ENCODE measurements at places on chromosomes 5 and 9. TPM values are rescaled to one million over a fixed set of nuclear protein-coding genes. Genes with fewer than 3 reads are reported as not detected.

The STING1 gene
- total RNA-seq = 14.2 TPM

- no peak for DNase-seq
Measured at GRCh38 chr5:141573489-141574121, 45.2 kb downstream of the DIAPH1 start.

DNA sequence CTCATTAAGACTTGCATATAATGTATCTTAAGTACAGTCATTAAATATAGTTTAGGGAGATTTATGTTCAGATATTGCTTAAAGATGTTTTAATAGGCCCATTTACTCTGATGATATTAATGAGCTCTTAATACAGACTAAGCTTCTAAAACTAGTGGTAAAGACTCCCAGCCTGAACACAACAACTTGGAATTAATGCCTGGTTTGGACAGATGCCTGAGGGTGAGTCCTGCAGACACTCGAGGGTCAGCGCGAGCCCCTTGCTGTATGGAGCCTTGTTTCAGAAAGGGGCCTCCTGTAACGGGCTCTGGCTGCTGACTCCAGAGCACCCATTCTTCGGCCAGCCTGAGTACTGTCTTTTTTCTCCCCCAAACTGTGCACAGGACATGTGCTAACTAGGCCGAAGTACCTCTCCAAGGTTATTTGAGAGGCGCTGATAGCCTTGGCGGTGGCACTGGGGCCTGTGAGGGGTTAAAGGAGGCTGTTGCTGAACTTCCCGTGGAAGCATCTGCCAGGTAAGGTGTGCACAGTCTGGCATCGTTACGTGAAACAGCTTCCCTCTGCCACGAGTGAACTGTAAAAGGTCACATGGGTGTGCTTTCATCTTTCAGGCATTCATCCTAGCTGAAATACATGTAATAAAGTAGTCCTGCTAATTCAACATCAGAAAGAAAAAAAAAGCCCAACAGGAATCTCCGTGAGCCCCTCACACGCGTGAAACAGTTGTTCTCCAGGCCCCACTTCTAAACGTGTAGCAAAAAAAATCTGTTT, 113.4 kb downstream of the MVB12B start:
- DNase-seq = no peak

GRCh38 chr9:112642126-112642525, 75.8 kb downstream of the INIP start:
- DNase-seq = no peak

GRCh38 chr5:114118511-114118910, 243.4 kb upstream of the KCNN2 start:
- no peak for DNase-seq

DNA sequence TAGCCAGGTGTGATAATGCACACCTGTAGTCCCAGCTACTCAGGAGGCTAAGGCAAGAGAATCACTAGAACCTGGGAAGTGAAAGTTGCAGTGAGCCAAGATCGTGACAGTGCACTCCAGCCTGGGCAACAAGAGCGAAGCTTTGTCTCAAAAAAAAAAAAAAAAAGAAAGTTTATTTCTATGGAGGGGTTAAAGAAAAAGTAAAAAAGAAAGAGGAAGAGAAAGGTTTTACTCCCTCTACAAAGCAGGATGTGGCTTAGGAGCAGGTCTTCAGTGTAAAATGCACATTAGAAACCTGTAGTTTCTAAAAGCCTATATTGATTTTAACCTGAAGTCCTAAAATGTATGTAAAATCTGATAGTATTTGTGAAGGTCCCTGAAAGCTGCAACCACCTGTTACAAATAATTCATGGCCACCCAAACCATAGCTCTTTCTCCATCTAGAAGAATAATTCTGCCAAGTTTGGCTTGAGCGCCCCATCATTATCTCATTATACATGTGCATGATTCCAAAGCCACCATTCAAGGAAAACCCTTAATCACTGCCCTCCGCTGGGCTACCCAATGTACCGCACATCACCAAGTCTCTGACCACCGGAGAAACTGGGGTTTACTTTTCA, 3.4 kb downstream of the FNBP1 start:
- no peak for DNase-seq

The IL7R gene
- 10.6 TPM for total RNA-seq

The BARHL1 gene
- total RNA-seq = not detected

DNA sequence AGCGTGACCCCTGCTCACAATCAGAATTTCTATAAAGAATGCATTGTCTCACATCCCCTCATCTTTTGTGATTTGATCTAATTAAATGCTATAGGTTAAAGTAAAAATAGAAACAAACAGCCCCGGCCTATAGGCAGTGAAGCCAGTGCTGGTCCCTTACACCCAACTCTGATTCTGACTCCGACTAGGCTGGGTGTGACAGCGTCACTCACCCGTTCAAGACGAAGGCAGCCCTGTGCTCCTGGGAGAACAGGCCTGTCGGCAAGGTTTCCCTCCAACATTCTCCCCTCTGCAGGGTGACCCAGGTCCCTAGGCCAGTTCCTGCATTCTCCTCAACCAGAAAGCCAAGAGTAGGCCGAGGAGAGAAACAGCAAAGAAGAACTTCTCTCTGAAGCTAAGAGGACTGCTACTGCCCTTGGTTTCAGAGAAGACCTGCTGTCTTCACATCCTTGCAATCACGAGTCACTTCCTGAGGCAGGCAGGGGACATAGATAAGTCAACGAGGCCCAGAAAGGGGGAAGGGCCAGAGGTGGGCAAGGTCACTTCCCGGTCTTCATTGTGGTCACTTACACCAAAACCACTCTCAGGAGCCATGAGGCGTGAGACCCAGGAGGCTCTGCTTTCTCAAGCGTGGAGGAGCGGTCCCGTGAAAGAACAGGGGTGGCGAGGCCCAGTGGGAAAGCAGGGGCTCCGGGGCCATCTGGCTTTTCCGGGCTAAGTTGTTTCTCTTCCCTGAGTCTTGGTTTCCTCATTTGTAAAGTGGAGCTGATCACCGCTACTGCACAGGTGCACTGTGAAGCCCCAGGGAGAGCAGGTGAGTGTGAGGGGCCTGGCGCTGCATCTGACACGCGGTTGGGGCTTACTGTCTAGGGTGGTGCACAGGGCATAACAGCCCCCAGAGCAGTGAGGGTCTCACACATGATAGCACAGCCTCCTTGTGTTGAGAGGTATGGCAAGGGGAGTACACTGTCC, 200.8 kb downstream of the CRB2 start:
- DNase-seq = no peak

GRCh38 chr9:76400534-76401096, 6.4 kb upstream of the RFK start:
- DNase-seq = peak; percentile 20

- DNase-seq = no peak
Measured at GRCh38 chr5:179268966-179269693, 76.1 kb downstream of the ADAMTS2 start.

- DNase-seq = peak; percentile 89
Measured at GRCh38 chr5:168712280-168712924, 133.2 kb upstream of the PANK3 start.

DNA sequence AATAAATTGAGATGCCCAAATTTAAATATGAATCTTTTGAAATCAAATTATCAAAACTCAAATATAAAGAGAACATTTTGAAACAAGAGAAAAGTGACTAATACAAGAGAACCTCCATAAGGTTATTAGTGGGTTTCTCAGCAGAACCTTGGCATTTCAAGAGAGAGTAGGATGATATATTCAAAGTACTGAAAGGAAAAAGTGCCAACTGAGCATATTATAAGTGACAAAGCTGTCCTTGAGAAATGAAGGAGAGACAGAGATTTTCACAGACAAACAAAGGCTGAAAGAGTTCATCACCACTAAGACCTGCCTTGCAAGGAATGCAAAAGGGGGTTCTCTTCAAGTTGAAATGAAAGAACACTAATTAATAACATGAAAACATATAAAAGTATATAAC, 366.0 kb downstream of the HINT1 start:
- DNase-seq = no peak

GRCh38 chr5:144276034-144276822, 105.6 kb downstream of the KCTD16 start:
- peak; percentile 23 for DNase-seq

DNA sequence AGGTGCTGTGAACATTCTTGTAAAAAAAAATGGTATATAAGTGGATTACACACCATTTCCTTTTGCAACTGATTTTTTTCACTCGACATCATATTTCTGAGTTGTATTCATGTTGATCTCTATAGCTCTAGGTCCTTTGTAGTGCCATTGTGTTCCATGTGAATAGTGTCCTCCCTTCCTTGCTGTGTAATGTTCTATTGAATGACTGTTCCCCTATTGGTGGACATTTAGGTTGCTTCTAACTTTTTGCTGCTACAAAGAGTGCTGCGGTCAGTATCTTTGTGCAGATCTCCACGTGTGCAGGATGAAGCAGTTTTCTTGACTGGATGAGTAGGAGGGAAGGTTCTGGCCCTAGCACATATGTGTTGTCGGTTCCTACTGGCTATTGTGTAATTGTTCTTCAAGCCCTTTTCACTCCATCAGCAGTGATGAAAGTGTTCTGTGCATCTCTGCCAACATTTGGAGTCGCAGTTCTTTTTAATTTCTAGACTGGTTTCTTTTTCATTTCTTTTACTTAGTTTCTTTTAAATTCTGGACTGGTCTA, 20.2 kb downstream of the DAB2IP start:
- DNase-seq = no peak

DNA sequence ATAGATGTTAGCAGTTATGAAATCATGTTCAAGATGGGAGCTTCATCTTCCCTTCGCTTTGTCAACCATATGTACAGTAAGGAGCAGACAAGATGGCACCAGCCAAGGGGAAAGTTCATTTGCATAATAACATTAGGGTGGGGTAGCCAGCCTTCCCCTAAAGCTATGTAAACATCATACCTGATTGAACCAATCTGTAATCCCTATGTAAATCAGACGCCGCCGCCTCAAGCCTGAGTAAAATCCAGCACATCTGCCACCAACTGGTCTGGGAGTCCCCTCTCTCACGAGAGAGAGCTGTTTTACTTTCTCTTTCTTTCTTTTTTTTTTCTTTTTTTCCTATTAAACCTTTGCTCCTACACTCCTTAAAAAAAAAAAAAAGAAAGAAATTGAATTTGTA, 30.8 kb upstream of the REEP2 start:
- DNase-seq = peak; percentile 18

DNA sequence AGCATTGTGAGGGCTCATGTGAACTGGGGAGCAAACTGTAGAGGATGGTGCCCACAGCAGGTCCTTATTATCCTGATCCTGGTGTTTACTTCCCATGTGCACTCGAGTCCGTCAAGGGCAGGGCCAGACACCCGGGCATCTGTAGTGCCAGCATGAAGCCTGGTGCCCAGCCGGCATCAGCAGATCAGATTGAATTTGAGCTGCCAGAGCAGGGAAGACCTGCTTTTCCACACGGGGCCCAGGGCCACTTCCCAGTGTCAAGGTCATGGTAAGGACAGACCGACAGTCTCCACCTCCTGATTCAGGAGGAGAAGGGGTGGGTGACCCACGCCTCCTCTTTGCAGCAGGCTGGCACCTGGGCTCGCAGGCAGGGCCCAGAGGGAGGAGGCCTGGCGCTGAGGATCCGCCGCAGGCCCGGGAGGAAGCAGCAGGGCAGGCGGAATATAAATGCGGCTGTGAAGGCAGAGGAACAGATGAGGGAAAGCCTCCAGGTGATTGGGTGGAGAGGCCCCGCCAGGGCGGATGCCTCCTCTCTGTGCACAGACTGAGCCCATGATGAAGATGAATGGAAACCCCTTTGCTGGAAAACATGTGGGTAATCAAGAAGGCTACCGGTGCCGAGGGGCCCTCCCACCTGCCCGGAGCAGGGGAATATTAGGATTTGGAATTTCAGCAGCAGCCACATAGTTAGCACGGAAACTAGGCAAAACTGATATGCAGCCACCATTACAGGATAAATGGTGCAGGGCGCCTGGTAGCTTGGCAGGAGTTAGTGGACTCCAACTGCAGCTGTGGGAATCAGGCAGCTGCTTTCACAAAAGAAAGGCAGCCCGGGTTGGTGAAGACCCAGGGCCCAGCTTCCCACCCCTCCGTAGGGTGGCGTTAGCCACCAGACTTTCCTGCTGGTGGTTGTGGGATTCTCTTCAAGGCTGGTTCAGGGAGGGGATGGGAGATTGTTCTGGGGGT, 114.9 kb downstream of the GAPVD1 start:
- DNase-seq = no peak

The MARCOL gene
- not detected for total RNA-seq

The CATSPER3 gene
- 0.08 TPM for total RNA-seq

GRCh38 chr9:116280529-116280928, 126.9 kb downstream of the PAPPA start:
- DNase-seq = peak; percentile 40

The SPINK13 gene
- total RNA-seq = not detected

The OXCT1 gene
- 15.3 TPM for total RNA-seq

The PLCXD3 gene
- total RNA-seq = 0.02 TPM

The OBP2B gene
- total RNA-seq = not detected

- DNase-seq = no peak
Measured at GRCh38 chr9:94611638-94612068, 18.0 kb upstream of the FBP2 start.

DNA sequence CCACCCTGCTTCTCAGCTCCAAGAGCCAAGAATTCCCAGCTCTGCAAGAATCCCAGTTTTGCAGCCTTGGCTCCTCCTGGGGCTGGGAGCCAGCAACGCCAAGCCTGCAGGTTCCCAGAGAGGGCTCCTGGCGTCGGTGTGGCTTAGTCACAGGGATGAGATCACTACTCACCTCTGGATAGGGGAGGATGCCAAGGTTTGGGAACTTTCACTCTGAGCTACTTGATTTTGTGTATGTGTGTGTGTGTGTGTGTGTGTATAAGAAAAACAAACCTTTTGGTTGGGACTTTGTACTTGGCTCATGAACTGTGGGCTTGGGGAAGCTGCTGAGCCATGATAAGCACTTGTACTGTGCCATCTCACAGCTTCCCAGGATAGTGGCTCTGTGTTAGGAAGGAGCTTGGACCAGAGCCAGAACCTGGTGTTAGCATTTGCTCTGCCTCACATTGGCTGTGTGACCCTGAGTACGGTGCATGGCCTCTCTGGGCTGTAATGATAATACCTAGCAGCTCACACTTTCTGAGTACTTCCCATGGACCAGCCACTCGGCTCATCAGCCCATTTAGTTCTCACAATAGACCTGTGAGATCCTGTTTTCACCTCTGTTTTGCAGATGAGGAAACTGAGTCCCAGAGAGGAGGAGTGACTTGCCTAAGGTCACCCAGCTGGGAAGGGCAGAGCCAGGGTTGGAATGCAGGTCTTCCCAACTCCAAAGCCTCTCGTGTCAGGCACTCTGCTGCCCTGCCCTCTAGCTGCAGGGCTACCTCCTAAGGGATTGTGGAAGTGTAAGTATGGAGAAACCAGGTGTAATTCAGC, 41.4 kb upstream of the DAB2IP start:
- DNase-seq = peak; percentile 89

All from H4 (cell line).